Mesenteric fat pad (tissue), 1 donor: ENCODE measurements at places on chromosomes 1 and 21. TPM values are rescaled to one million over a fixed set of nuclear protein-coding genes. Genes with fewer than 3 reads are reported as not detected.

The LIN28A gene
- total RNA-seq = not detected

The CCDC18 gene
- total RNA-seq = 6.9 TPM

The S100A10 gene
- total RNA-seq = 650 TPM

The S100A14 gene
- 0.35 TPM for total RNA-seq

The AHCYL1 gene
- 123 TPM for total RNA-seq

The FCRL2 gene
- not detected for total RNA-seq

The TPTE gene
- not detected for total RNA-seq

The ARHGEF16 gene
- 1.6 TPM for total RNA-seq

The ALX3 gene
- total RNA-seq = not detected

The MXRA8 gene
- total RNA-seq = 109 TPM

The MSH4 gene
- not detected for total RNA-seq

The TMEM52 gene
- total RNA-seq = 1.5 TPM

The FGR gene
- 49.7 TPM for total RNA-seq

The TIAM1 gene
- total RNA-seq = 10.4 TPM

The CTSE gene
- 0.35 TPM for total RNA-seq

The GPR52 gene
- total RNA-seq = 2.7 TPM

The USP21 gene
- total RNA-seq = 16.5 TPM

The C8A gene
- total RNA-seq = not detected

The THEM5 gene
- not detected for total RNA-seq

The SLC35F3 gene
- not detected for total RNA-seq

The ZZZ3 gene
- total RNA-seq = 35.1 TPM

The KANK4 gene
- 2.7 TPM for total RNA-seq

The GBP6 gene
- not detected for total RNA-seq

The ZNF683 gene
- not detected for total RNA-seq

The IL20 gene
- total RNA-seq = not detected

The TRIM67 gene
- total RNA-seq = 0.22 TPM

The WLS gene
- total RNA-seq = 43.0 TPM

The LCE2A gene
- total RNA-seq = not detected

The OR2L8 gene
- not detected for total RNA-seq

The ATAD3C gene
- total RNA-seq = 0.51 TPM

The GUCA2A gene
- total RNA-seq = not detected

The SPRR4 gene
- not detected for total RNA-seq

The LDLRAD1 gene
- not detected for total RNA-seq

The MX1 gene
- total RNA-seq = 60.3 TPM

The HCN3 gene
- 3.3 TPM for total RNA-seq

The CA14 gene
- total RNA-seq = not detected

The SPAG17 gene
- total RNA-seq = not detected

The TACSTD2 gene
- total RNA-seq = 1.7 TPM

The MFSD2A gene
- total RNA-seq = 8.0 TPM

The KLHDC7A gene
- 0.93 TPM for total RNA-seq

The TRNP1 gene
- 1.7 TPM for total RNA-seq
